H7 (cell line): ENCODE measurements at places on chromosomes 11 and 22. TPM values are rescaled to one million over a fixed set of nuclear protein-coding genes. Genes with fewer than 3 reads are reported as not detected.

Gene LARGE2
- total RNA-seq = 36.6 and 38.6 TPM in 2 replicates

Gene RAG2
- not detected in 2 replicates for total RNA-seq

Gene OR51B5
- 0.15 TPM in 1 of 2 replicates, not detected in the other for total RNA-seq

Gene C22orf31
- total RNA-seq = not detected in 2 replicates

Gene OR8A1
- total RNA-seq = not detected in 2 replicates

Gene SCGB1C1
- total RNA-seq = not detected in 2 replicates

Gene DNAJB13
- total RNA-seq = not detected in 2 replicates

Gene FOLH1
- not detected in 2 replicates for total RNA-seq

Gene NRGN
- 0.80 and 0.85 TPM in 2 replicates for total RNA-seq

Gene CRYAB
- 0.44 and 1.5 TPM in 2 replicates for total RNA-seq

Gene CHST1
- 0.87 and 0.89 TPM in 2 replicates for total RNA-seq

Gene PANX3
- not detected in 2 replicates for total RNA-seq

Gene LRRC74B
- total RNA-seq = not detected in 2 replicates

Gene SNX32
- total RNA-seq = 0.26 and 0.80 TPM in 2 replicates

Gene C11orf21
- total RNA-seq = not detected in 2 replicates

Gene HBG2
- not detected in 2 replicates for total RNA-seq

Gene SMCO4
- 57.6 and 84.9 TPM in 2 replicates for total RNA-seq

Gene PRG3
- total RNA-seq = not detected in 2 replicates

Gene SPTBN2
- 39.2 and 51.2 TPM in 2 replicates for total RNA-seq

Gene MS4A6E
- total RNA-seq = not detected in 2 replicates

Gene HDHD5
- total RNA-seq = 127 and 142 TPM in 2 replicates

Gene OR5A1
- total RNA-seq = not detected in 2 replicates

Gene C11orf16
- not detected in 2 replicates for total RNA-seq
